ENCODE measurements at places on chromosomes 12 and 14. TPM values are rescaled to one million over a fixed set of nuclear protein-coding genes. Genes with fewer than 3 reads are reported as not detected.

The PLEKHG7 gene
- 1.6 TPM for total RNA-seq

GRCh38 chr14:61430066-61430757 lies 108.8 kb downstream of the PRKCH start:
- no peaks in the 10 kb centered on the region for H3K36me3 ChIP-seq
- no peak overlapping the region for H3K27ac ChIP-seq
- DNase-seq = no peak
- peaks cover 49% of the 10 kb centered on the region for H3K4me1 ChIP-seq

The GARIN6 gene
- total RNA-seq = not detected

DNA sequence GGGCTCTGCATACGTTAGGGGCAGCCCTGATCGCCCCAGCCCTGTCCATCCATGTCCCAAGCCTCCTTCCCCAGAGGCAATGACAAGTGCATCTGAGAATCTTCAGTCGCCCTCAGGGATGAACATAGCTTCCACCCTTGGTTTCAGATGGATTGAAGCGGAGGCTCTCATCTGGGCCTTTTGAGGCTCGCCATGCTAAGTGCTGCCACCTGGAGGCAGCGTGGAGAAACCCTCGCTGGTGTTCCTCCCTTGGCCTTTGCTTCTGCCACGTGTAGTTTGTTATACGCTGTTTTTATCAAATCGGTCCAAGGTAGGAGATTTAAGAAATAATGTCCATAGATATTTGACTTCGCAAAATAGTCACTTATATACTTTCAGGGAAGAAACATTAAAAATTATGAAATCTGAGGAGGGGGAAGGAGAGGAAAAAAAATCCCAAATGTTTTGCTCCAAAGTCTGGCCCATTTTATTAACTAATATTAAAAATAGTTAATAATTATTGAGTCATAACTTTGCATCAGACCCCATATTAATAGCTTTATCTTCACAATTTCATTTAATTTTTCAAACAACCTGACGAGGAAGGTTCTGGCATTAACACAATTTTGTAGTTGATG lies 28.8 kb upstream of the LRRC10 start:
- DNase-seq = peak; percentile 64
- H3K36me3 ChIP-seq = no peaks in the 10 kb centered on the region
- H3K4me1 ChIP-seq = no peaks in the 10 kb centered on the region
- H3K4me3 ChIP-seq = no peak overlapping the region

DNA sequence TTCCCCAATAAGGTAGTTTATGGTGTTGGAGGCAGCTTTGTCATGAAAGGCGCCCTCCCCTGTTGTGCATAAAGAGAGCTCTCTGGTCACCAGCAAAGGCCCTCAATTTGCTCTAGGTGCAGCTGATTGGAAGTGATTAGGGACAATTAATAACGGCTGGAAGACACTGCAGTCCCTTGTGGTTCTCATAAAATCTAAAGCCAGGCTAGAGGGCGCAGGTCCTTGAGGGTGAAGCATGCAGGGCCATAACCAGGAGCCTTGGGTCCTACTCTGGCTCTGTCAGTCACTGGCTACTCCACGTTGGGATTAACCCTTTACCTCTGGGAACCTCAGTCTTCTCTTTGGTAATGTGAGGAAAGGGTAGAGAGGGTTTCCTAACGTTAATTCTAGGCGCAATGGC lies 1.9 kb downstream of the DAAM1 start:
- DNase-seq = no peak
- H3K4me1 ChIP-seq = peaks cover 36% of the 10 kb centered on the region
- peak overlapping the region; percentile 98 for H3K27ac ChIP-seq
- H3K36me3 ChIP-seq = no peaks in the 10 kb centered on the region
- peak overlapping the region; percentile 88 for H3K4me3 ChIP-seq
- H3K27me3 ChIP-seq = no peaks in the 10 kb centered on the region

- peak; percentile 61 for DNase-seq
- no peaks in the 10 kb centered on the region for H3K27me3 ChIP-seq
- H3K27ac ChIP-seq = no peak overlapping the region
Observed at GRCh38 chr14:22994762-22995275, 12.5 kb upstream of the AJUBA start.

GRCh38 chr14:63276492-63277342 lies 42.0 kb downstream of the GPHB5 start:
- H3K27ac ChIP-seq = no peak overlapping the region
- no peak overlapping the region for H3K4me3 ChIP-seq
- DNase-seq = no peak
- peaks cover 4% of the 10 kb centered on the region for H3K36me3 ChIP-seq
- H3K27me3 ChIP-seq = no peaks in the 10 kb centered on the region
- peaks cover 14% of the 10 kb centered on the region for H3K4me1 ChIP-seq

Measured in lower lobe of right lung (tissue), 2 donors.